ENCODE measurements at places on chromosomes 2 and 18.

DNA sequence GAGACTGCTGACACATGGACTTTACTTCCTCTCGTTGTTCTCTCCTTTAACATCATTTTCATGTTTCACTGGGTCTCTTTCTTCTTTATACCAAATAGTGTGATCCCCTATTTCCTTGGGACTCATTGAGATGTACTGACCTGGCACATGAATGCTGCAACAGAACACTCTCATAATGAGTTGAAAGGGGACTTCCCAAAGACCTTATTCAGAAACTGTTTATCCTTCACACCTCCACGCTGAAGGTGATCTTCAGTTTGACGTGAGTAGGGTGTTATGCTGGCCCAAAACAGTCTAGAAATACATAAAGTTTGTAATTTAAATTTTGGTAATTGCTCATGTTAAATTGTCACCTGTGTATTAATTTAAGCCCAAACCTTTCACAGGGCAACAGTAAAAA lies 1096.8 kb upstream of the GYPC start:
- H3K4me3 ChIP-seq: no peak overlapping the region
- no peaks in the 10 kb centered on the region for H3K36me3 ChIP-seq
- no peaks in the 10 kb centered on the region for H3K4me1 ChIP-seq

DNA sequence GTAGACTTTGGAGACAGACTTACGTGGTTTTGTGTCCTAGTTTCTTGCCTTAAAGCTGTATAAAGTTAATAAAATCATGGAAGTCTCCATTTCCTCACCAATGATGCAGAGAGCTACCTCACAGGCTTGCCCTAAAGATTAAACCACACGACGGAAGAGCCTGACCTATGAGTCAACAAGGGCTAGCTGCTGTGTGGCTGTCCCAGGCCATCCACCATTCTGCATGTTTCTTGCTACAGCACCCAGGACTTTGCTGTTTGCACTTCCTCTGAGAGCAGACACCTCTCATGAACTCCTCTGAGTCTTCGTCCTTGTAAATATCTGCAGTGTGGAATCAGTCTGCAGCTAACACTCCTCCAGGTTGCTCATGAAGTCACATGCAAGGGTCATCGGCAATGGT lies 160.0 kb upstream of the TRIB2 start:
- DNase-seq: peak; percentile 41
- no peak overlapping the region for H3K4me3 ChIP-seq
- H3K27me3 ChIP-seq: no peaks in the 10 kb centered on the region

DNA sequence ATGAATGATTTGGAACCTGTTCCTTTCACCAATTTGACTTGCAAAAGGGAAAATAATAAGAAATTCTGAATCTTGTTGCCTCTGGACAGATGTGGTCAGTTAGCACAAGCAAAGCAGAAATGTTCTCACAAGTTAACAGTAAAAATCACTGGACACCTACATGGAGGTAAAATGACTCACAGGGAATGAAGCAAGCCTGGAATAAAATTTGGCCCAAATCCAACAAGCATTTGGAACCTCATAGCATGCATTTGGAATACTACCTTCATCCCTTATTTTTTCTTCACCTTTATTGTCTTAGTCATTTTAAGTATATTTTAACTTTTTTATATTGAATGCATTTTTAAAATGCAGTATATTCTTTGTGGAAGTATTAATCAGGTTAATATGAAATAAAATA lies 602.9 kb downstream of the ARHGAP15 start:
- H3K4me1 ChIP-seq: peaks cover 24% of the 10 kb centered on the region
- no peak for DNase-seq
- H3K27me3 ChIP-seq: no peaks in the 10 kb centered on the region
- peaks cover 28% of the 10 kb centered on the region for H3K36me3 ChIP-seq
- no peak overlapping the region for H3K4me3 ChIP-seq

DNA sequence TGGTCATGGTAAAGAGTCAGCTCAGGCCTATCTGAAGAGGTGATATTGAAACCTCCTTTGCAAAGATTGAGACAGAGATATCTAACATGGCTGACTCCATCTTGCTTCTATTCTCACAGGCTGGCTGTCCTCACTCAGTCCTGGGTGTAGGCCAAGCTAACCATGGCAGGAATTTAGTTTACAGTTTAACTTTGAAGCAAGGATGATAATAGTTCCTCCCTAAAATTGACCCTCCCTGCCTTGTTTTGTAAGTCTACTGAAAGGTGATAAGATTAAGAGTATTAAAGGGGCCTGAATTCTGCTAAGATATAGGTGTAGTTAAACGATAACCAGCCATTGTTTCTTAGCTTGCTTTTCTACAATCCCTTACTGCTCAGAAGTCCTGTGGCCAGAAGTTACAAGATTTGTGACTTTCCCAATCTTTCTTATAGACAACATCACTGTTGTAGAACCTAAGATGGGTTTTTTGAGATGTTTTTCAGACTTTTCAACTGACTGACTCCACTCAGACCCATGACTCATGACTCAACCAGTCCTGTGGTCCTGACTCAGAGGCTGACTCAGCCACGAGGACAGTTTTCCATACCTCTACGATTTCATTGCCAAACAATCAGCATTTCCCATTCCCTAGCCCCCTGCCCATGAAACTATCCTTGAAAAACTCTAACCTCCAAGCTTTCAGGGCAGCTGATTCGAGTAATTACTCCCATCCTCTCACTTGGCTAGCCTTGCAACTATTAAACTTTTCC lies 195.7 kb upstream of the SESTD1 start:
- H3K36me3 ChIP-seq: no peaks in the 10 kb centered on the region
- H3K4me3 ChIP-seq: no peak overlapping the region
- no peaks in the 10 kb centered on the region for H3K27me3 ChIP-seq
- H3K4me1 ChIP-seq: peaks cover 3% of the 10 kb centered on the region

- DNase-seq: no peak
- H3K27me3 ChIP-seq: no peaks in the 10 kb centered on the region
- H3K36me3 ChIP-seq: no peaks in the 10 kb centered on the region
- no peaks in the 10 kb centered on the region for H3K4me1 ChIP-seq
These were observed 311.4 kb upstream of the UBE2E3 start for GRCh38 chr2:180669016-180669415.

GRCh38 chr2:171201271-171201670 lies 40.6 kb upstream of the TLK1 start:
- H3K27me3 ChIP-seq: no peaks in the 10 kb centered on the region
- no peak for DNase-seq
- H3K27ac ChIP-seq: no peak overlapping the region
- no peaks in the 10 kb centered on the region for H3K36me3 ChIP-seq

- no peaks in the 10 kb centered on the region for H3K4me1 ChIP-seq
- DNase-seq: no peak
- H3K4me3 ChIP-seq: no peak overlapping the region
- H3K36me3 ChIP-seq: no peaks in the 10 kb centered on the region
- H3K27me3 ChIP-seq: peaks cover 4% of the 10 kb centered on the region
- no peak overlapping the region for H3K27ac ChIP-seq
These were observed 19.1 kb downstream of the KCNE4 start for GRCh38 chr2:223071139-223071538.

DNA sequence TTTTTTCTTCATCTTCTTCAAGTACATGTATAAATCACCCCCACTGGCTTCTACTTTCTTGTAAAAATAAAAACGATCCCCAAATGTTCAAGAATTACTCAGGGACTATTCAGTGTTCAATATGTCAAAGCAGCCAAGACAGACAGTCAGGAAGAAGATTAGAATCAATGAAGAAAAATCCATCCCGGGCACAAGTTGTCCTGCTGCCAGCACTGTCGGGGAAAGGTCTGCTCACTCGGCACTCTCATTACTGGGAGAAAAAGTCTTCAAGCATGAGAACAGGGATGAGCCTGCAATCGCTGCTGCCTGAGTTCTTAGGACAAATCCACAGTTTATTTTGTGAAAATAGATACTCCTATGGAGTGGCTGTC lies 482.8 kb upstream of the KLHL29 start:
- no peak for DNase-seq
- no peak overlapping the region for H3K4me3 ChIP-seq
- H3K4me1 ChIP-seq: no peaks in the 10 kb centered on the region
- no peaks in the 10 kb centered on the region for H3K36me3 ChIP-seq
- no peak overlapping the region for H3K27ac ChIP-seq

DNA sequence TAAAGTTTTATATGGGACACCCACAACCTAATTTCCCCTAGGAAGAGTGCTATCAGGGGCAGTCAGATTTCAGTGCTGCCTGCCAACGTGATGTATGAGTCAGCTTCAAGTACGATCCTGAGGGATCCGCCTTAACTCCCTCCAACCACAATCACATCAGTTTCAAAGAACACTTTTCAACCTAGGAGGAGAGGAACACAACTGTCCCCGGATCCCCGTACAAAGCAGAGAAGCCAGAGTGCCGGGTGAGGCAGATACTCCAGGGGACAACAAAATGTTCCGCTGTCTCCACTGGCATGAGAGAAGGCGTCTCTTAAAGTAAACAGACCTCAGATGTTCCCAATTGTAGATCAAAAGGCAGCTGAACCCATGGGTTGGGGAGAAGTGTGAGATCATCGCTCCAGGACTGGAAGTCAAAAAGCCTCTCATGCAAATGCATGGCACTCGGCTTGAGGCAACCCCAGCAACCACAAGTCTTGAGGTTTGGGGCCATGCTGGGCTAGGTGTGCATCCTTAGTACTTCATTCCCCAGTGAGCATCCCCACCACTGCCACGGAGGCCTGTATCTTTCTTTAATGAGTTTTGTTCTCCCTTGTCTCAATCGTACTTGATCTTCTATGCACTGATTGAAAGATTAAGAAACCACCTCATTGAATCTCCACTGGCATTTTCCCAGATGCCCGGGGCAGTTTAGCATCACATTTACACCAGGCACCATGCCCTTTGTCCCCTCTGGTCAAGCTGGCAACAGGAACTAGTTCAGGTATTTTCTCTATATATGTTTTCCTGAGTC lies 91.0 kb upstream of the CCBE1 start:
- H3K27me3 ChIP-seq: peaks cover 6% of the 10 kb centered on the region
- no peaks in the 10 kb centered on the region for H3K36me3 ChIP-seq
- no peaks in the 10 kb centered on the region for H3K4me1 ChIP-seq
- H3K4me3 ChIP-seq: no peak overlapping the region
- no peak overlapping the region for H3K27ac ChIP-seq
- no peak for DNase-seq

DNA sequence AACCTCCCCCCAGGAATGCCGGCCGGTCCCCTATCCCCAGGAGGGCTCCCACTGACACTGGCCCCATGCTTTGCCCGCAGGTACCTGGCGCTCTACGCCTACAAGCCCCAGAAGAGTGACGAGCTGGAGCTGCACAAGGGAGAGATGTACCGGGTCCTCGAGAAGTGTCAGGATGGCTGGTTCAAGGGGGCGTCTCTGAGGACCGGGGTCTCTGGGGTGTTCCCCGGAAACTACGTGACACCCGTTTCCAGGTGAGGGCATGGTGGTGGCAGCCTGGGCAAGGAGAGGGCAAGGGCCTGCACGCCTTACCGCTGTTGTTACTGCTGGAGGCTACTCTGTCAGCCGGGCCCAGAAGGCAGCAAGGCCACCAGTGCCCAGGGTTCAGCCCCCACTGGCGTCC lies 181.3 kb downstream of the SEPTIN10 start:
- H3K4me1 ChIP-seq: no peaks in the 10 kb centered on the region
- no peaks in the 10 kb centered on the region for H3K27me3 ChIP-seq
- no peak for DNase-seq
- peaks cover 2% of the 10 kb centered on the region for H3K36me3 ChIP-seq
- no peak overlapping the region for H3K27ac ChIP-seq

- H3K36me3 ChIP-seq: no peaks in the 10 kb centered on the region
- peak; percentile 34 for DNase-seq
- no peak overlapping the region for H3K27ac ChIP-seq
- H3K4me3 ChIP-seq: no peak overlapping the region
- H3K4me1 ChIP-seq: peaks cover 7% of the 10 kb centered on the region
- H3K27me3 ChIP-seq: peaks cover 29% of the 10 kb centered on the region
These were observed 413 bp downstream of the ALKAL2 start for GRCh38 chr2:287471-287885.

GRCh38 chr2:19775838-19776237 lies 125.9 kb downstream of the TTC32 start:
- no peaks in the 10 kb centered on the region for H3K4me1 ChIP-seq
- H3K36me3 ChIP-seq: no peaks in the 10 kb centered on the region
- no peak for DNase-seq
- H3K27ac ChIP-seq: no peak overlapping the region

- H3K36me3 ChIP-seq: no peaks in the 10 kb centered on the region
- no peak for DNase-seq
- no peak overlapping the region for H3K4me3 ChIP-seq
- H3K27ac ChIP-seq: no peak overlapping the region
These were observed 446.2 kb upstream of the SLC14A2 start for GRCh38 chr18:45168866-45169600.

GRCh38 chr18:79339094-79339908 lies 56.4 kb upstream of the NFATC1 start:
- no peaks in the 10 kb centered on the region for H3K27me3 ChIP-seq
- no peak overlapping the region for H3K27ac ChIP-seq
- H3K4me3 ChIP-seq: no peak overlapping the region
- H3K4me1 ChIP-seq: no peaks in the 10 kb centered on the region

DNA sequence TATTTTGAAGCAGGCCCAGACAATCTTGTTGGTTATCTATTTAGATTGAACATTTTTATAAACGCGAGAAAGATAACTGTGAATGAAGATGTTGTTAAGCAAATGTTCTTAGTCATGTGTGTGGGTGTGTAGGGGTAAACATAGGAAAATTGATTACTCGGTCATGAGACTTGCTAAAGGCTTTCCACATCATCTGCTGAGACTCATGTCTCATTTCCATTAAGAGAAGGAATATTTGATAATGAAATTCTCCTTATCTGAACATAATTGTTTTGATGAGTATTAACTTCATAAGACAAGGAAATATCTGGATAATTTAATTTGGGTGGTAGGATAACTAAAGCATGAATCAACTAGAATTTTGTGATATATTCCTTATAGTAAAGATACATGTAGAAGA lies 19.7 kb downstream of the CCDC102B start:
- H3K27ac ChIP-seq: no peak overlapping the region
- no peaks in the 10 kb centered on the region for H3K27me3 ChIP-seq
- no peak overlapping the region for H3K4me3 ChIP-seq
- no peak for DNase-seq
- H3K36me3 ChIP-seq: no peaks in the 10 kb centered on the region
- H3K4me1 ChIP-seq: no peaks in the 10 kb centered on the region

GRCh38 chr2:24054366-24055010 lies 4.9 kb downstream of the FKBP1B start:
- DNase-seq: no peak
- no peak overlapping the region for H3K4me3 ChIP-seq
- H3K36me3 ChIP-seq: no peaks in the 10 kb centered on the region
- H3K27me3 ChIP-seq: no peaks in the 10 kb centered on the region
- H3K27ac ChIP-seq: no peak overlapping the region
- H3K4me1 ChIP-seq: no peaks in the 10 kb centered on the region

Data from activated naive CD8-positive, alpha-beta T cell treated with anti-CD3 and anti-CD28 coated beads for 36 hours (primary cell).